NCI-H748 treated with DMSO at 0.1 percent for 48 hours (cell line): ENCODE measurements at places on chromosomes 4 and X.

- no peak for DNase-seq
Observed at GRCh38 chrX:2665387-2666304, 25.4 kb upstream of the CD99 start.

DNA sequence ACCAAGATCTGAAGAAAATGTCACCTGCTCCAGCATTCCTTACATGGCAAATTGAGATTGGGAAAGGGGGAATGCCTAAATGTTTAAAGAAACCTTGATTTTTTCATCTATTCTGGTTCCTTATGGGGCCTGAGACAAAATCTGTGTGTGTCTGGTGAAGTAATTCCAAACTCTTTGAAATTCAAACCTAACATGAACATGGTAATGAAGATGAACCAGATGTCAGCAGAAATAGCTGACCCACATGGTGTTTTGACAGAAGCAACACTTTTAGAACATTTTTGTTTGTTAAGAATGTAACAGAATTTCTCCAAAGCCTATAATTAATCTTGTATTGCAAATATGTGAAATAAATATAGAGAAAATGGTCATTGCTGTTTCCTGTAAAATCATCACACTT is 133.0 kb downstream of the PARM1 start:
- DNase-seq, result peak; percentile 7

GRCh38 chrX:3738509-3738908 is 25.1 kb upstream of the PRKX start:
- no peak for DNase-seq

DNA sequence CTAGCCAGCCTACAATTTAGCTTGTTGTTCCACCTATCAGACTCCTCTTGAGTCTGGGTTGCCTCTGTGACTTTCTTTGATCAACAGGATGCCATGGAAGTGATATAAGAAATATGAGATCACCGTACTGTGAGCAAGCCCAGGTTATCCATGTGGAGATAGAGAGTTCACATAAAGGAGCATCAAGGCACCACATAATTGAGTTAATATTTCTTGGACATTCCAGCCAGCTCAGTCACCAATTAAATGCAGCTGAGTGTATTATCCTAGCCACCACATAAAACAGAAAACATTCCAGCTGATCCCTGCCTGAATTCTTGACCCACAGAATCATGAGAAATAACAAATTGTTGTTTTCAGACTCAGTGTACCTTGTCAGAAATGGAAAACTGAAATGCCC is 253.6 kb downstream of the PPP1R2C start:
- DNase-seq, result no peak

DNA sequence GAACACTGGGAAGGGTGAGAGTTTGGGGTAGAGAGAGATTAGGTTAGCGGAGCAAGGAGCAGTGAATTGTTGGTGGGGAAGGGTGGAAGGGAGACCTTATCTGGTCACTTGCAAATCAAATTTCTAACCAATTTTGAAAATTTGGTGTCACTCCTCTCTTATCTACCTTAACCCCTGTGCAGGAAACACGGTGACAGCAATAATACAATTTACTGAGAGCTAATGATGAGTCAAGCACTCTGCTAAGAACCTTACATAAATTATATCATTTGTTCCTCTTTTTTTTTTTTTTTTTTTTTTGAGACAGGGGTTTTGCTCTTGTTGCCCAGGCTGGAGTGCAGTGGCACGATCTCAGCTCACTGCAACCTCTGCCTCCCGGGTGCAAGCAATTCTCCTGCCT is 116.4 kb downstream of the C4orf51 start:
- no peak for DNase-seq

DNA sequence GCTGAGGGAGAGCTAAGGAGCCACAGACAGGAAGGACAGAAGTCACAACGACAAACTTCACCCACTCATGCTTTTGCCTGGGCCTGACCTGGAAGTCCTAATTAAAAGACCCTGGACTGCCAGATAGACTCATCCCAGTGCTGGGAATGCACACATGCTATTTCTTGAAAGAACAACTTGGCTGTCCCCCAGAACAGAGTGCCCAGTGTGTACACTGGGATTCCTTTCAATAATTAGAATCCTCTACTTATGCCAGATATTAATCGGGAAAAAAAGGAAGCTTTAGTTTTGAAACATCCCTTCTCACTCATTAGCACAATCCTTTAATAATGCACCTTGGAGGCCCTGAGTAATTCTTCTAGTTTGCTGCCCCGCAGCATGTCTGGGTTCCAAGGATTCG is 3.4 kb downstream of the HOPX start:
- no peak for DNase-seq

DNA sequence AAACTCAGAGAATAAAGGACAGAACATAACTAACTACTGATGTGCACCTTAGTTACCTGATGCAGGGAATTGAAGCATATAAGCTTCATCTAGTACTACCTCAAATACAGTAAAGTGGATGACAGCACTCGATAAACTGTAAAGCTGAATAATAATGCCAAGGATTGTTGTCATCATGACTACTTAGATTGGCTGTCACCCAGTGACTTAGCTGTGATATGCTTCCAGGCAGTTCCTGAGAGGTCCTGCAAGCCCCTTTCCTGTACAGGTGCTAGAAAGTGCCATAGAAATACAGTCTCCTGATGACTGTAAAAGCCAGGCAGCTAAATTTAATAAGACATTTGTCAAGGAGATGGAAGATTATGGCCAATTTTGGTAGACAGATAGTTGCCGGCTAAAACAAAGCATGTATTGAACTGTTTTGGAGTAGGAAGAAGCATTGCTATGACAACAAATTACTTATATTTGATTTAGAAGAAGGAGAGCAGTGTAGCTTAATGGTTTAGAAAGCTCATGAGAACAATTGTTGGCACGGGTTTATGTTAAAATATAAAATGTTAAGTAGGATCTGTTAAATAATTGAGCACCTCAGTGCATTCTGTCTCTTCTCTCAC is 29.7 kb downstream of the TMEM164 start:
- no peak for DNase-seq

- DNase-seq, result no peak
Observed at GRCh38 chr4:7121174-7121573, 53.3 kb upstream of the GRPEL1 start.

DNA sequence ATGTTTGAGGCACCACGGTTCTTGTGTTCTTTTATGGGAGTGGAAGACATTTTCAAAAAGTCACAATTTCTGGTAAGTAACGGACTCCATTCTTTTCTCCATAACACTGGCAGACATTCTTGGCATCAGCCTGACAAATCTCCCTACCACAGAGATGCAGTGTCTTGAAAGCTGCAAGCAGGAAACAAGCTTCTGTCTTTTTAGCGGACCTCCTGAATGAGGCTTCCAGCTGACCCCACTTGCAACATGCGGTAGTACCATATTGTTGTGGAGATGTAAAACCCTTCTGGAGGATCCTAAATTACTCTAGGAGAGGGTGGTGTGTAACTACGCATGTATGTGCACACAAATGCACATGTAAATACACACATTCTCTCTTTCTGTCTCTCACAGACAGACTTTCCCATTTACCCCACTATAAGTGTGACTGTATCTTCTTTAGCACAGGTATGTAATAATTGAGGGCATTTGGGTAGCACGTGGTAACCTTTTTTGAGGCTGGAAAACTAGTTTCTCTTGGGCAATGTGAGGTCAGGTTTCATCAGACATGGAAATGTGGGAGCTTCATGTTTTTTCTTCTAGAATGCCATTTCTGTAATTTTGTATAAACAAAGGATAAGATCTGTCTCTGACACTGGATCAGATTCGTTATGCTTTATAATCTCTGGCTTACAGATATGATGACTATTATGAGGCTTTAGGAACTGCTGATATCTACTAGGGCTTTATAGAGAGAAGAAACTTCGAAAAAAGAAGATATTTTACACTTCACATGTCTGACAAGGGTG is 130.1 kb downstream of the MGST2 start:
- no peak for DNase-seq

DNA sequence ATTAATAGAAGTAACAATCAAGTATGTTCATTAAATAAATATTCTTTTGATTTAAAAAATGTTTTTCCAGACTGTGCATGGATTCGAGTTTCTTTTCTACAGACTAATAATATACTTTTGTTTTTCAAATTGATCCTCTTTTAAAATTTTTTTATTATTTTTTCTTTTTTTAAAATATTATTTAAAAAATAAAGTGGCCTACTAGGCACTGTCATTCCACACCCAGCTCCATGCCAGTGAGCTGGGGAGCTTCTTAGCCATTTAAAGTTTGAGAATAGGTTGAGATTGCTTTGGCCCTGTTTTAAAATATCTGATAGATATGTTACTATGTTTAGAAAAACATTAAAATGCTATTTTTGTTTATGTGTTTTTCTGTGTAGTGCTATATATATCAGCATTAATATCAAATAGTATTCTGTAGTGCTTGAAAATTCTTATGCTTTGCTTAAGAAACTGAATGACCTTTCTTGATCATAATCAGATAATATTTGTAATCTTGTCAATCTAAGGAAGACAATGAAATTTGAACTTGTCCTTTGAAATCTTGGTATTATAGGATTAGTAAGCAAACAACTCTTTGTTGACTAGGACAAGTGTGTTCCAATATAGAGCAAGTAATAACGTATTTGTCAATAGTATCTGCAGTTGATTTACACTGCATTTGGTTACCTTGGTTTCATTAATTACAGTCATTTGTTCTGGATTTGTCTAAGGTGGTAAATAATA is 12.6 kb downstream of the PCDH10 start:
- no peak for DNase-seq
